ENCODE measurements at places on chromosomes 13 and 19. TPM values are rescaled to one million over a fixed set of nuclear protein-coding genes. Genes with fewer than 3 reads are reported as not detected.

FAAP24 gene
- polyA plus RNA-seq: 1.6 TPM

NUMBL gene
- 15.3 TPM for polyA plus RNA-seq

ZNF490 gene
- polyA plus RNA-seq: 1.6 TPM

ICAM1 gene
- 18.2 TPM for polyA plus RNA-seq

HCST gene
- 158 TPM for polyA plus RNA-seq

FCAR gene
- 0.32 TPM for polyA plus RNA-seq

FFAR2 gene
- 1.1 TPM for polyA plus RNA-seq

CLC gene
- 6.3 TPM for polyA plus RNA-seq

ZNF540 gene
- polyA plus RNA-seq: 7.5 TPM

PABPC3 gene
- polyA plus RNA-seq: 0.09 TPM

SOX1 gene
- polyA plus RNA-seq: 0.02 TPM
